T follicular helper cell (primary cell): ENCODE measurements at places on chromosomes 1 and 21.

DNA sequence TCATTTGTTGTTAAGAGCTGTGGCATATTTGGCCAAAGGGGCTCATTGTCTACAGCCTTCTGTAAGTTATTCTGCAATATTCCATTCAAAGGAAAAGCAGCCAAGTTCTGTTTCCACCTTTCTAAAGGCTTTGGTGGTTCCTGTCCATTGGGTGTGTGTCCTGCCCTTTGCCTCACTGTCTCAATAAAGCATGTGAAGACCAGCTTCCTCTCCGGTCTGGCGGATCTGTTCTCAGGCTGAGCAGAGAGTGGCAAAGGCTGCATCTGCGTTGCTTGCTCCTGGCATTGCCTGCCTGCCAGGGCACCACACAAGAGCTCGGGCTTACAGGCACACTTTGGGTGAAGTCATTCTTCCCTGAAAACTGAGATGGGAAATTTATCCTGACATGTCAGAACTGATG is 34.9 kb downstream of the ST6GALNAC3 start:
- no peak for DNase-seq

GRCh38 chr1:85334962-85335361 is 58.5 kb upstream of the BCL10 start:
- no peak for DNase-seq

GRCh38 chr1:36397083-36397377 is 678 bp downstream of the LSM10 start:
- no peak for DNase-seq

GRCh38 chr1:216794586-216794985 is 71.4 kb upstream of the ESRRG start:
- no peak for DNase-seq

GRCh38 chr1:117732956-117733355 is 127.1 kb downstream of the TENT5C start:
- DNase-seq, result no peak

DNA sequence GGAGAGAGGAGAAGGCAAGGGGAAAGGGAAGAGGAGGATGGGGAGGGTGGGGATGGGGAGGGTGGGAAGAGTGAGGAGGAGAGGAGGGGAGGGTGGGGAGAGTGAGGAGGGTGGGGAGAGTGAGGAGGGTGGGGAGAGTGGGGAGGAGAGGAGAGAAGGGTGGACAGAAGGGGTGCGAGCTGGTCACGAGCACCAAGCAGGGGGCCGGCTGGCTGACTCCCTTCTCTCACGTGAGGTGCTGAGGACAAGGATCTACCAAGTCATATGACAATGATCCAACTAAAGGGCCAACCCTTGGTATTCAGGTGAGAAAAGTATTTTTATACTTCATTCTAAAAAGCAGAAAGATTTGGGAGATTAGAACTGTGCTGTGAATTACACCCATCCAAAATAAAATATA is 51.8 kb downstream of the COQ8A start:
- DNase-seq, result no peak

GRCh38 chr1:228885845-228886244 is 150.6 kb downstream of the RHOU start:
- no peak for DNase-seq

DNA sequence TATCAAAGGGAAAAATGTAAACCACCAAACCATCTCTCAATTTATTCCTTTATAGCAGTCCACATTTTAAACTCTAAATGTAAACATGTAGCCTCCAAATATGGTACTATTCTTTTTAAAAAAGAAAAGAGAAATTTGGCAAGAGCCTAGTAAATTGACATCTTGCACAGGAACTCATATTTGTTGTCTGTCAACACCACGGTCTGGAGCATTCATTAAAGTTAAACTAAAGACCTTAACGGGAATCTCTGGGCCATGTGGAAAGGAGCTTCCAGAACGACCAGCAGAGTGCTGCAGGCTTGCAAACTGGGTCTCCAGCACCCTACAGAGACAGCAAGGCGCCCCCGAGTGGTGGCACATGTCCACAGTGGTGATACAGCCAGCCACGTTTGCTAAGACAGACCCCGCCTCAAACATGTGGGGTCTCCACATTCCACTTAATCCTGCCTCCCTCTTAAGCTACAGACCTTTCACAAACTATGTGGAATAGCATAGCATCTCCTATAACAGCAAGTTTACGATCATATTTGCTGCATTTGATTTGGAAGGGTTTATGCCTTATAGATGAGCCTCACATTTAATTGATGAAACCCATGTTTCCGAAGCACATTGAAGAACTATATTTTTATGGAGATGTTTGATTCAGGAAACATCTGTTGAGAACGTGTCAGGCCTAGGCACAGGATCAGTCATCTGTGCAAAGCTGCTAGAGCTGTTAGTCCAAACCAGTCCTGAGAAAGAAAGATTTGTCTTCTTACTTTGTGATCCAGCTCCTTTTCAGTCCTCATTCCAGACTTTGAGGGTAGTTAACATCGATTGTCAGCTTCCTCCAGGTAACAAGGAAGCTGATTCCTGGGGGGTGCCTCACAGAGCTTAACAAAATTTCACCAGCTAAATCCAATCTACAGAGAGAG is 96.4 kb upstream of the BACE2 start:
- no peak for DNase-seq

DNA sequence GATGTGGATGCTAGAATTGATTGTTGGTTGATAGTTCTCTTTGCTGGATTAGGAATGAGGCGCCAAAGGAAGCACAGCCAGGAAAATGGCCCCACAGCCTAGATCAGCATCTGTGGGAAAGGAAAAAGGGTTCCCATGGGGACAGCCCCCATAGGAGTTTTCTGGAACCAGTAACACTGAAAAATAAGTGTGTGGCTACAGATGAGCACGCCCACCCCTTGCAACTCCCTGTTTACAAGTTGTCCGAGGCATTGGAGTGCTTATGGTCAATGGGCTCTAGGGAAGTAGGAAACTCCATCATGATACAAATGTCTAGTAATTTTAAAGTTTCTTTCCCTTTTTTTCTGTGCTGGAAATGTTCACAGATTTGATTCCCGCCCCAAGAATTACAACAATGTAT is 23.8 kb upstream of the UBE2U start:
- no peak for DNase-seq

GRCh38 chr1:194865383-194865782 is 1679.0 kb upstream of the B3GALT2 start:
- no peak for DNase-seq

- DNase-seq, result no peak
Observed at GRCh38 chr1:148161053-148161901, 9.2 kb upstream of the NBPF11 start.

DNA sequence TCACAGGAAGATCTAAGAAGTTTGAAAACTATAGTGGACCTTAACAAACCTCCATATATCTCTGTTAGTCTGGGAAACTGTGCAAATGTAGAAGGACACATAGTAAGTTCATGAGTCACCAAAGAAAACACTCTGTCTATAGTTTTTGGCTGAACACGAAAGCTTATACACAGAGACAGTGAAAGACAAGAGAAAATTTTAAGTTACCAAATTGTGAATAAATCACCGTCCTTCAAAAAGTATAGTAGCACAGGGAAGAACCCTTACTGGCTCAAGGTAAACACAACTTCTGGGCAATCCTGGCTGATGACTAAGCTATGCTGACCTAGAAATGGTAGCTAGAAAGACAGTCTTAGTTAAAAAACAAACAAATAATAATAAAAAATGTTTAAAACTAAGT is 1057.9 kb downstream of the AMY1C start:
- no peak for DNase-seq

- DNase-seq, result no peak
Observed at GRCh38 chr1:225595974-225596551, 56.9 kb downstream of the ENAH start.

DNA sequence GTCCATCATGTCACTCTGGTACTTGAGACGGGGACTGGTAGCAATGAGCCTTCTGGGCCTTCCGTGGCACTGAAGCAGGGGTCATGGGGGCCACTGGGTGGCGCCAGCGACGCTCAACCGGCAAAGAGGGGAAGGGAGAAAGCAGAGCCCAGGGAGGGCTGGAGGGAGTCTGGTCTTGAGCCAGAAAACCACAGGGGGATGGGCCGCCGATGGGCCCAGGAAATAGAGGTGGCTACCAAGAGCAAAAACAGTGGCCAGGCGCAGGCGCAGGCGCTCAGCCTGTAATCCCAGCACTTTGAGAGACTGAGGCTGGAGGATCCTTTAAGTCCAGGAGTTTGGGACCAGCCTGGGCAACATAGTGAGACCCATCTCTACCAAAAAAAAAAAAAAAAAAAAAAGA is 21.8 kb downstream of the EXOC8 start:
- DNase-seq, result no peak

DNA sequence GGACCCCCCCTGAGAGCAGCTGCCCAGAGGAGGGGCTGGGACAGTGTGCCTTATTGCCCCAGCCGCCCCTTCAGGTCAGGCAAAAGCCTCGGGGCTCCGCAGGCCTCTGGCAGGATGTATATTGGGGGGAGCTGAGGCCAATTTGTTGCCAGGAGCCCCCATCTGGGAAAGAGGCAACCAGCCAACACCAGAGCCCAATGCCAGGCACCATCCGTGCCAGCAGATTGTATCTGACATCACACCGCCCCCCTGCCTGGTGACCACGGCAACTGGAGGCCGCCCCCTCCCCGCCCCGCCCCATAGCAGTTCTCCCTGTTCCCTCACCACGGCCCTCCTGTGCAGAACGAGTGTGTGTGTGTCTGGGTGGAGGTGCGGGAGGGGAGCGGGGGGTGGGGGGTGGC is 3.6 kb upstream of the PLEKHG5 start:
- no peak for DNase-seq

GRCh38 chr1:4084048-4084431 is 184.0 kb upstream of the C1orf174 start:
- DNase-seq, result no peak

GRCh38 chr1:188061881-188062280 is 1233.1 kb downstream of the PLA2G4A start:
- no peak for DNase-seq

- DNase-seq, result no peak
Observed at GRCh38 chr1:86263101-86263500, 106.5 kb upstream of the COL24A1 start.

DNA sequence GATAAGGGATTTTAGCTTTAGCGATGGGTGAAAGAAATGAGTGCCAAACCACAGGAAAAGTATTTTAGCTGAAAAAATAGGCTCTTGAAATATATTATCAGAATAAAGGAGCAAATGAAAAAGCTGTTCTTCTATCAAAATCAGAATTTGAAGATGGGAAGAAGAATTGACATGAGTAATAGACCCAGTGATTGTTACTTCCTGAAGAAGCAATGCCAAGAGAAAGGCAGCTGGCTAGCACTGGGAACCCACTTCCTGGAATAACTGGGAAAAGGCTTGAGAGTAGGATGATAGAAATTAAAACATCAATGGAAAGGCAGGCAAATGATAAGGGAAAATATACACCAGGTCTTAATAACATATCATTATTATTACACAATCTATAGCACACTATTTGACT is 29.9 kb upstream of the LYPLAL1 start:
- DNase-seq, result no peak

DNA sequence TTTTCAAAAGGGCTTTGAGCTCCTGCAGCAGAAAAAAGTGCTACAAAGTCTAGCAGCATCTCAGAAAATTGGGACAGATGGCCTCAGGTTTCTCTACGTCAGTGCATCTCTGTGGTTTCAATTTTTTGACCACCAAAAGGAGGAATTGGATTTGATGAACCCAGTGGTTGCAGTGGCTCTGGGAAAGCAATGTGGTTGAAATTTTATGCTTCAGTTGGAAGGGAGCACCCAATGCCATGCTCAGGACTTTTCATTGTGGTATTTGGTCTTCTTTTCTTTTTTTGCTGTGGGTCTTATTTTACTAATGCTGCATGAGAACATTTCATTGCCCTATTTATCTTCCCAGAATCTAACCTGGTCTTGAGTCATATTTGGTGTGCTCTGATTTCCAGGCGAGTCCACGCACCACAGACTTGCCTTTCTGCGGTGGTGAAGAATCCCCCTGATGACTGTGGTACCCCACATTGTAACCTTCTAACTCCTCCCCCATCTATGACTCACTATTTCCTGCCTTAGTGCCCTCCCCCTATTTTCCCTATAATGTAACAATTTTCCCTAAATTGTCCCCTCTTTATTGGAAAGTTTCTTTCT is 56.7 kb downstream of the S1PR1 start:
- DNase-seq, result no peak

- DNase-seq, result no peak
Observed at GRCh38 chr21:37227071-37228002, 39.8 kb downstream of the VPS26C start.

DNA sequence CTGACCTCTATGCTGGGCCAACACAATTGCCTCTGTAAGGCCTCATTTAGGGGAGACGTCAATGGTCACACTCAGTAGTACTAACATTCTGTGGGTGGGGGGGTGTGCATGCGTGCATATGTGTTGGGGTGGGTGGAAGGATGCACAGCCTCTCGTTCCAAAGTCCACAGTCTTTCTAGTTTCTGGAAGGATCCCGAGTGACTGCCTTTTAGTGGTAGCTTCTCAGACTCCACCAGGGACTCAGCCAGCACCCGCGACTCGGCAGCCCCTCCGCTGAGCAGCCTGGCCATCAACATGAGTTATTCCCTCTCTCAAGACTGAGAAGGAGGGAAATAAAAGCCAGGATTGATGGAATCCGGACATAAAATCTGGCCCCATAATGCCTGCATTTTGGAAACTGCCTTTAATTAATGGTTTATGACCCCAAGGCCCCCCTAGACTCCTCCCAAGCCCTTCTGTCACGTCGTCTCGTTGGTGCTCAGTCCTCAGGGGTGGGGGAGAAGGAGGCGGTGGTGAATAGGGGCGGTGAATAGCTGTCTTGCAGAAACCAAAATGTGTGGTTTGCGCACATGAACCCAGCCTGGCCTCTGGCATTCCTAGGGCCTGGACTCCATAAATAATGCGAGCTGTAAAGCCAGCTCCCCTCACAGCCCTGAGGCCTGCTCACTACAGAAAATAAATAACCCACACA is 65.1 kb upstream of the TMEM51 start:
- no peak for DNase-seq

GRCh38 chr1:48248356-48248755 is 25.8 kb downstream of the SLC5A9 start:
- no peak for DNase-seq

GRCh38 chr1:118204105-118204504 is 19.1 kb upstream of the SPAG17 start:
- DNase-seq, result no peak
